ENCODE measurements at places on chromosomes 1 and 21.

GRCh38 chr21:39681257-39681656 is 63.7 kb upstream of the IGSF5 start:
- DNase-seq = no peak

- no peak for DNase-seq
These were observed 11.2 kb downstream of the OR2W3 start for GRCh38 chr1:247906504-247907047.

DNA sequence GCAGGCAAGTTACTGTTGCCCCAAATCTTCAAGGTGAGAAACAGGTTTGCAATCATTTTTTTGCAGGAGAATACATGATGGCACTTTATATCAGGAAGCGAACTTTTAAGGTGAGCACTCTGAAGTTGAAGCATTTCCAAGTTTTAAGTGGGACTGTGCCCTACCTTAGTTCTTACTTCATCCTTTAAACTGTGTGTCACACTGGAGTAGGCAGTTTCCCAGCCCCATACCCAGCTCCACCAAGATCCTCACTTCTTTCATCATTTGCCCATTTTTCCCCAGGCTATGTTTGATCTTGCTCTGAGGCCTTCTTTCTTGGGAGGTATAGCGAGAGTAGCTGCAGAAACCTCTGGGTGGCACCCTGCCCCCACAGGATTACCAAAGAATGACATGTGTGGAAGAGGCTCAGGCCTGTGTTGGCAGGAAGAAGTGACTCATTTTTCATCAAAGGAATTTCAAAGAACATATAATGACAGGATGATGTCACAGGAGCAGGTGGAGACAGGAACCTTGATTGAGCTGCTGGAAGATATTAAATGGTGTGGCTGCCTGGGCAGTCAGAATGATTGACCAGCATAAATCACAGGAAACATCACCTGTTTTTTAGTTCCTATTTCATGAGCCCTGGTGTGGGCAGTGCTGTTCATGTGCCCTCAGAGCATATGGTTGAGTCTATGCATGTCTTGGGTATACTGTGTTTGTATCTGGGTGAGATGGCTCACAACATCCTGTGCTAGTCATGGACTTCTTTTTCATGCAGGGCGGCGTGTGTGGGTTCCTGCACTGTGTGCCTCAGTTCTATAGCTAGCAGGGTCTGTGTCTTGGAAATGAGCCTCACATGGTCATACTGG is 20.8 kb upstream of the MACF1 start:
- peak; percentile 71 for DNase-seq

- no peak for DNase-seq
These were observed 1.2 kb upstream of the RUSC1 start for GRCh38 chr1:155319536-155319935.

Data from HFF-Myc (cell line).